Activated CD4-positive, alpha-beta T cell treated with anti-CD3 and anti-CD28 coated beads, Interleukin-2, amount 50 U/mL, for 16 hours (primary cell): ENCODE measurements at places on chromosomes 5 and 9.
A peak's percentile ranks its signal among the peaks of the same experiment; 100 is the strongest.

GRCh38 chr5:178547052-178547666 lies 43.0 kb downstream of the COL23A1 start:
- no peak for DNase-seq

DNA sequence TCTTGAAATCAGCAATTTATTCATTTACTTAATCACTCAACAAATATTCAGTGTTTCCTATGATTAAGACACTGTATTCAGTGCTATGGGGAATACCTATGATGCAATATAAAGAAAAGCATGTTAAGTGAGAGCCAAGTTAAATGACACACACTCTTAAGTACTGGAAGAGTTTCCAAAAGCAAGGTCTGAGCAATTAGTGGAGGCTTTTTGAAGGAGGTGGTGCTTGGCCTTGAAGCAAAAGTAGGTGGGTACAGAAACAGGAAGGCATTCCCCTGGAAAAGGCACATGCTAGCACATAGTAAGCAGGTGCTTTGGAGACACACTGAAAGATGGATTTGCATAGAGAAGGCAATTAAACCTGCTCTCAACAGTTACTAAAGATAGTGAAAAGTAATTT lies 4.0 kb downstream of the TSLP start:
- no peak for DNase-seq

GRCh38 chr5:179766726-179767455 lies 26.9 kb upstream of the LTC4S start:
- DNase-seq = no peak

GRCh38 chr9:72362680-72363139 lies 2.3 kb downstream of the ZFAND5 start:
- peak; percentile 64 for DNase-seq

GRCh38 chr9:107224252-107224651 lies 58.8 kb upstream of the RAD23B start:
- no peak for DNase-seq

DNA sequence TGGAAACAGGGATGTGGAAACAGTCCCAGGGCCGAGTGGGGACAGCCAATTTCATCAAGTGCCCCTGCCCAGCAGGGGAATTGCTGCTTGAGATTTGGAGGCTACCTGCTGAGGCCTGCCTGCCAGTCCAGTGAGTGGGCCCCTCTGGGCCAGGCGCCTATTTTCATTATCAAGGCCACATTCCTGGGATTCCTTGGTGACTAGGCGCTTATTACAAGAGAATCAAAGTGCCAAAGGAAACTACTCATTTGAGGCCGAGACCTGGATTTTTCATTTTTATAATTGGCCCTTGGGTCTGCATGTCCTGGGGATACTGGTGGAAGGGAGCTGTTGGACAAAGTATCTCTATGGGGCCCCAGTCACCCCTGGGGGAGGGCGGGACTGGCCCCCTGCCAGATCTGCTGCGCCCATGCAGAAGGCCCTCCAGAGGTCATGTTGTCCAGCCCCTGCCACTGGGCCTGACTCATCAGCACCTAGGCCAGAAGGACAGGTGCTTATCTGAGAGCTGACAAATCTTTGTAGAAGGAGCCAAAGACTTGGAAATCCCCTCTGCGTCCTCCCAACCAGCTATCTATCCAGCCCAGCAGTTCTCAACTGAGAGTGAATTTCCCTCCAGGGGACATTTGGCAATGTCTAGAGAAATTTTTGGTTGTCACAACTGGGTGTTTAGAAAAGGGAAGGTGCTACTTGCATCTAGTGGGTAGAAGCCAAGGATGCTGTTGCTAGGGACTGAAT lies 45.6 kb downstream of the FOXI1 start:
- no peak for DNase-seq

DNA sequence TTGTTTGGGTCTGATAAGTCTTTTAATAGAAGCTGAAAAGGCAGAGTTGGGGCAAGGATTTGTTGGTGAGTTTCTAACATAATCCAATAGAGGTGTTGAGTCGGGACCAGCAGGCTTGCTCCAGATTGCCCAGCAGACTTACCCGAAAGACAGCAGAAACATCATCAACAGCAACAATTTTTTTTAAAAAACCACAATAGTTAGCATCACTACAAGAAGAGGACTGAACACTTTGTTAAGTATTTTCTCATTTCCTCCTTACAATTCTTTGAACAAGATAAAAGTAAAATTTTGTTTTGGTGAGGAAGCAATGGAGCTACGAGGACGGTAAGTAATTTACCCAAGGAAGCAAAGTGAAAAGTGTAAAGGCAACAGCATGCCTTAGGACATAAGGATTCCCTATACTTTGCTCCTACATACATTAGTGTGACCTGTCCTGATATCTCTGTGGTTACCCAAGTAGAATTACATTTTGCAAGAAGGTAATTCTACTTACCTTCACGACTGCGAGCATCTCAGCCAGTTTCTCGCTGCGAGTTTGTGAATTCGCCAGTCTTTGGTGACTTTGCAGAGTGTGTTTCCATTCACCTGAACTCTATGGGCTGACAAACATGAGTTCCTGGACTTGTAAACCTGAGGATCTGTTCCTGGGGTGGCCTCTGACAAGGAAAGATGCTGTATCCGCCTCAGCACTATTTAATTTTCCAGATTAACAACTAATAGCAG lies 13.2 kb downstream of the ITK start:
- no peak for DNase-seq

DNA sequence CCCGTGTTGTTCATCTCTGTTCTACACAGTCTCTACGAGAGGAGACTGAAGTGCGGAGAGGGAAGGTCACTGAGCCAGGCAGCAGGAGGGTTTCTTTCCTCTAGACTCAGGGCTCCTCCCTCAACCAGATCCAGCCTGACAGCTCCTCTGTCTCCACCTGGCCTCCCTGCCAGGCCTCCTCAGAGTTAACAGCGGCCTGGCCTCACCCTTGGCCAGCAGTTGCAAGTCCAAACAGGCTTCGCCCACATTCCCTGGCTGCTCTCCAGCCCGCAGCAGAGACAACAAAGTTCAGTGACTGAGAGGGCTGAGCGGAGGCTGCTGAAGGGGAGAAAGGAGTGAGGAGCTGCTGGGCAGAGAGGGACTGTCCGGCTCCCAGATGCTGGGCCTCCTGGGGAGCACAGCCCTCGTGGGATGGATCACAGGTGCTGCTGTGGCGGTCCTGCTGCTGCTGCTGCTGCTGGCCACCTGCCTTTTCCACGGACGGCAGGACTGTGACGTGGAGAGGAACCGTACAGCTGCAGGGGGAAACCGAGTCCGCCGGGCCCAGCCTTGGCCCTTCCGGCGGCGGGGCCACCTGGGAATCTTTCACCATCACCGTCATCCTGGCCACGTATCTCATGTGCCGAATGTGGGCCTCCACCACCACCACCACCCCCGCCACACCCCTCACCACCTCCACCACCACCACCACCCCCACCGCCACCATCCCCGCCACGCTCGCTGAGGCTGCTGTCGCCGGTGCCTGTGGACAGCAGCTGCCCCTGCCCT lies at the start of gene HRCT1:
Gene HRCT1 (plus strand): TSS at position 291 of the 768 bp plus-strand sequence. CDS start 86 bp downstream, at position 377.
- DNase-seq = no peak

- DNase-seq = peak; percentile 89
Measured at GRCh38 chr5:136080483-136081216, 51.9 kb downstream of the TGFBI start.

GRCh38 chr5:15852217-15852616 lies 327.4 kb downstream of the MARCHF11 start:
- no peak for DNase-seq

GRCh38 chr5:137572042-137572695 lies 73.0 kb upstream of the SPOCK1 start:
- no peak for DNase-seq

- no peak for DNase-seq
Measured at GRCh38 chr5:158626718-158627117, 473.0 kb downstream of the EBF1 start.

GRCh38 chr5:10709409-10709808 lies 51.6 kb downstream of the DAP start:
- DNase-seq = no peak

DNA sequence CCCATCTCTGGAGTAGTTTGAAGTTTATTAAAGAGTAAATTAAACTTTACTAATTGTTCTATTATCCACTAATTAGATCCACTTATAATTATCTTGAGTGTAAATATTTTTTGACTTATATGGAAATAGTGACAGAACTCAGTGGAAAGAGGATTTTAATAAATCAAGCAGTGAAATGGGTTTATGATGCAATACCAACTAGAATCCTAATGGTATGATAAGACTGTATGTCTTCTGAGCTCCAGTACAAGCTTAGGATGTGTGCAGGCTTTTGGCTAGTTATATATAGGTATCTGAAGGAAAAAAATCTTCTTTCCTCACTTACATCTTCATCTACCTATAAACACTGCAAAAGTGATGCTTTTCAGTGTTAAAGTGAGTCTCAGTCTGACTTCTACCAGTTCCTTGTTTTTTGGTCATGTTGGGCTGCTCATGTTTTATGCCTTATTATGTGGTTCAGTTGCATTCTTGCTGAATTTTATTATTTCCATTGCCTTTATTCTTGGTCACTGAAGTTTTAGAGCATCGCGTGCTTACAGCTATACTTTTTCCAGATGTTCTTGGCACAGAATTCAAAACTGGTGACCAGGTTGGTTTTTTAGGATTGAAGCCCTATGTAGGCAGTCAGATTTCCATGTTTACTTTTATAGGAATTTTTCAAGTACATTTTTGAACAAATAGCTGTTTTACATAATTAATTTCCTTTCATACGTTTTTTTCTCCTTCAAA lies 30.5 kb downstream of the XRCC4 start:
- DNase-seq = no peak

GRCh38 chr9:5832538-5833529 lies at the start of gene ERMP1:
ERMP1 (minus strand) TSS chr9:5833117; CDS start chr9:5833027, 90 bp downstream.
- peak; percentile 93 for DNase-seq

DNA sequence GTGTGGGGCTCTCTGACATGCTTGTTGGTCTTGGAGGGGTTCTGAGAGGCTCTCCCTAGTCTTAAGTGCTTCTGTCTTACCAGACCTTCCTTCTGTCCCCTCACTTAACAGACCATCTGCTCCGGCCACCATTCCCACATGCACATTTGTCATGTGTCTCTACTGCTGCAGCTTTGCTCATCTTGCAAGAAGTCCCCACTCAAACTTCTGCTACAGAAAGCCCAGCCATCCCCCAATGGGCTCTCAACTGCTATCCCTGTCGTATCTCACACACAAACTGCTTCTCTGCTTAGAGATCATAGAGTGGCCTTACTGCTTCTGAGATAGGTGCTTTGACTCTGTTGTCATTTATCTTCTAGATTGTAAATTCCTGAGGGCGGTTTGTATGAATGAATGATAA lies 69.4 kb downstream of the NUP214 start:
- DNase-seq = no peak

GRCh38 chr9:127479507-127480081 lies 28.3 kb downstream of the LRSAM1 start:
- DNase-seq = no peak

- DNase-seq = no peak
Measured at GRCh38 chr5:54224103-54224826, 86.1 kb downstream of the ARL15 start.
